ENCODE measurements at places on chromosomes 6 and 20.

GRCh38 chr6:2866171-2866846 lies 24.6 kb upstream of the SERPINB1 start:
- DNase-seq, result no peak

DNA sequence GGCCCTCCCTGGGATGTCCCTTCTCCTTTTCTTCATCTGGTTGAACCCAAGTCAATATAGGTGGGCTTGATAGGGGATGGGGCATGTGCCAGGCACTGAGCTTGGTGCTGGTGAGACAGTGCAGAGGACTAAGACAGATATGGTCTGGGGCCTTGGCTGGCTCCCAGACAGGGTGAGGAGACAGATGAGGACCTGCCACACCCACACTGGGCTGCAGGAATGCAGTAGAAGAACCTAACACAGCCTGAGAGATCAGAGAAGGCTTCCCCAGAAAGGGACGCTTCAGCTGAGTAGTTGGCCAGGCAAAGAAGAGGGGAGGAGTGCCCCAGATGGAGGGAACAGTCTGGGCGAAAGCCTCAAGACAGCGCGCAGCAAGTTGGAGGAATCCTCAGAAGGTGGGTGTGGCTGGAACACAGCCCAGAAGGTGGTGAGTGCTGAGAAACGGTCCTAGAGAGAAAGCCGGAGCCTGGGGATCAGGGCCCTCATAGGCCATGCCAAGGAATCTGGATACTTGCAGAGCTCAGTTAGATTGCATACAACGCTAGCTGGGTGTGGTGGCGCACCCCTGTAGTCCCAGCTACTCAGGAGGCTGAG lies 26.4 kb downstream of the CD40 start:
- DNase-seq, result no peak

GRCh38 chr20:21090111-21090618 lies 16.0 kb downstream of the LINC00237 start:
- no peak for DNase-seq

DNA sequence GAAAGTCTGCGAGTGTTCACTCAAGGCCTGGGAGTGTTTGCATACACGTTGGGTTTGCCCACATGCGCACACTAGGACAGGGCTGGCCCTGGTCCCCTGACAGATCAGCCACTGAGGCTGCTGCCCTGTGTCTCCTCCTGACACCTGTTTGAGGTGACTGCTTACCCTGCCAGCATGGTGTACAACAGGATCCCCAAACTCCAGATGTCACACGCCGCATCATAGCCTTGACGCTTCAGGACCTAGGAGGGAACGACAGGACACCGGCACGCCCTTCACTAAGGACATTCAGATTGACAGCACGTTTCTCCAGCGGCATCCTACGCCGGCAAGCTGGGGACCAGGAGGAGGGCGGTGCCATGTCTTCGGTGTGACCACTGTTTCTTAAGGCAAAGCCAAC lies 37.0 kb upstream of the MPC1 start:
- DNase-seq, result no peak

- no peak for DNase-seq
Measured at GRCh38 chr6:169189182-169189581, 64.5 kb downstream of the THBS2 start.

GRCh38 chr6:129920103-129920798 lies 59.1 kb upstream of the TMEM244 start:
- DNase-seq, result no peak

- peak; percentile 53 for DNase-seq
Measured at GRCh38 chr6:111642463-111643158, 36.9 kb upstream of the TRAF3IP2 start.

DNA sequence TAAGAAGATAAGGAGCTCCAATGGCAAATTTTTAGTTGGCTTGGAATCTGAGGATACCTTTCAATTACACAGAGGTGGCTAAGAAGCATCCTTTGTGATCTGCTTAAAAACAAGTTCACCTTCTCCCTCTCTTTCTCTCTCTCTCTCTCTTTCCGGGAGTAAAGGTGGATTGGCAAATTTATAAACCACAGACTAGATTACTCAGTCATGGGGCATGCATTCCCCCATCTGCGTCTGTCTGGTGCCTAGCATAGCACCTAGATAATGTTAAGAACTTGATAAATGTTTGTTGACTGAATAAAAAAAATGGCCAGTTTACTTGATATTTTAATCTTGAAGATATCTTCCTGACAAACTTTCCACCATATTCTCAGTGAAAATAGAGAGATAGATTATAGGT lies 312.3 kb downstream of the CDC5L start:
- no peak for DNase-seq

GRCh38 chr6:35782424-35782823 lies 1.6 kb downstream of the CLPSL1 start:
- no peak for DNase-seq

DNA sequence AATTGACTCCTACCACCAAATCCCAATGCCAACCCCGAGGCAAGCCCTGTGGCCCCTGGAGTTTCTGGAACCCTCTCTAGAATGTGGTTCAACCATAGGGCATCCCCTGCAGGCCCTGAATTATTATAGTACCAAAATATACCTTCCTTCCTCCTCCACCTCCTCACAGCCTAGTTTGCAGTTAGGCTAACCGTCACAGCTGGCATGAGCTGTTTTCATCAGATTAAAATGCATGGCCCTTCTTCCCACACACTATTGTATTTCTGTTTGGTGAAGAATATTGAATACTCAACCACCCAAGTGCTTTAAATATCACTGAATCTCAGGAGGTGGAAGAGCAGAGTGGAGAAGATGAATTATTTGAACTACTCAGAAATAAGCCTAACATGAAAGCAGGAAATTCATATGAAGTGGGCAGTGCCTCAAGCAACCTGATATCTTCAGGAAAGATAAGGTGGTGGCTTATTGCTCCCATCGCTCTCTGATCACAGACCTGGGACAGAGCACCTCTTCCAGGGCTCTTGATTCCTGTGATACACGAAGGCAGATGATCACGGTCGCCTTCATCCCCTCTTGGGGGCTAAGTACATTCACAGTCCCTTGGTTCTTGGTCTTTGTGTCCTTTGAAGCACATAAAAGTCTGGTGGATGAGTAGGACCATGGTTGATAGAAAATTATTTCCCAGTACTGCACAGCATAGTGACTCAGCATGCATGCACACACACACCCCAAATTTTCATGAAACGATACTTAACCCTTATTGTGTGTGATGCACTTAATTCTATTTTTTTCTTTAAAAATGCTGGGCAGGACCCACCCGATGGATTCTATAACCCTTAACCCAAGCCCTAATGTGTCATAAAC lies 90.9 kb downstream of the PSMG4 start:
- no peak for DNase-seq

DNA sequence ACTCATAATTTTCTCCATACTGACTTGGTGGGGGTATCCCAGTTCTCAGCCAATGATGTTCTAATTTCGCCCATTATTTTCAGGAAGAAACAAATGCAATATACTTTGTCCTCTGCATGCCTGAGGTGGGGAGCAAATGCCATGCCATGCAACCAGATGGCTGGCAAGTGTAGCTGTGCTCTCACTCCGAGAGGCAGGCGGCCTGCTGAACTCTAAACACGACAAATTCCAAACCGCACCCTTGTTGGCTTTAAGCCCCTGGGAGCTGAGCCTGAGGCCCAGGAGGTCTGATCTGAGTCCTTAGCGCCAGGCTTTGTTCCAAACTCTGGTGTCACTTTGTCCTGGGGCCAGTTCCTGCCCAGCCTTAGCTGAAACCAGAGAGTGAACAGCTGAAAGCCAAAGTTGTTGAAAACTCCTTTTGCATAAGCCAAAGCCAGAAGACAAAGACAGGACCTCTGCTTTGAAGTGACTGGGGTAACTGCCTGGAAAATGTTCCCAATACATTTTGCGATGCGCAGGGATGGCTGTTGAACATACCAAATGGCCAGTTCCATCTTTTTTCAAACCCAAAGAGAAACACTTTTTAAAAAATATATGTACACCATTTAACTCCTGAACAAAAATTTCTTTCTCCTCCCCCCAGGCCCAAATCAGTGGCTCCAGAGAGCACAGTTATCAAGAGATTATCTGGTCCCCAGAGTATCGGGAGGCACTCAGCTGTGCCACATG lies 46.2 kb downstream of the TTI1 start:
- no peak for DNase-seq

DNA sequence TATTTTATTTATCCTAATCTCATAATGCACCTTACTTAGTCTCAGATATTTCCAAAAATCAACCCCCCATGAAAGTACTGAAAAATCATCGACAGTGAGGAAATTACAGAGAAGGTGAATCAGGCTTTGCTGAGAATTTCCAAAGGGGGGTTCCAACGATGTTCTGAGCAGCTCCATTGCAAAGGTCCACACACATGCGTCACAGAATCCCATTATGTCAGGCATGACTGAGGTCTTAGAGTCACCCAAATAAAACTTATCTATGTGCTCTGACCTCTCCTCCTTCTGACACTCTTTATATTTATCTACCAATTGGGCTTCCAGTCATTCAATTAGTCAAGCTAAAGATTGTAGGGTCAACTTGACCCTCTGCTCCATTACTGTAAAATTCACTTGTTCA lies 12.7 kb upstream of the LRRN4 start:
- no peak for DNase-seq

GRCh38 chr6:33271117-33271467 lies 584 bp downstream of the VPS52 start:
- DNase-seq, result no peak

- DNase-seq, result no peak
Measured at GRCh38 chr20:32539817-32540675, 45.1 kb downstream of the NOL4L start.

DNA sequence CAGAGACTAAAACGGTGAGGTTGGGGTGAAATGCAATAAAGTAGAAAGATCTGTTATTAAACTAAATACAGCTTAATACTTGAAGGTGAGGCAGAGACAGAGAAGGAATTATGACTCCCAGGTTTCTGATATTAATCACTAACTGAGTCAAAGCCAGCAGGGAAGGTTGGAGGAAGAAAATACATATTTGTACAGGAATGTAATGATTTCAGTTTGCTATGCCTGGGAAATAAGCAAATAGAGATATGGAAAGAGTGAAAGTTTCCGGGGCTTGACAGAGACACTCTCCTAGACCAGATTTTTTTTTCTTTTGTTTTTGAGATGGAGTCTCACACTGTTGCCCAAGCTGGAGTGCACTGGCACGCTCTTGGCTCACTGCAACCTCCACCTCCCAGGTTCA lies 76.8 kb downstream of the PTPRK start:
- DNase-seq, result no peak

GRCh38 chr6:113642714-113643406 lies 214.3 kb upstream of the MARCKS start:
- DNase-seq, result no peak

- no peak for DNase-seq
Measured at GRCh38 chr6:7566617-7567173, 23.3 kb upstream of the SNRNP48 start.

DNA sequence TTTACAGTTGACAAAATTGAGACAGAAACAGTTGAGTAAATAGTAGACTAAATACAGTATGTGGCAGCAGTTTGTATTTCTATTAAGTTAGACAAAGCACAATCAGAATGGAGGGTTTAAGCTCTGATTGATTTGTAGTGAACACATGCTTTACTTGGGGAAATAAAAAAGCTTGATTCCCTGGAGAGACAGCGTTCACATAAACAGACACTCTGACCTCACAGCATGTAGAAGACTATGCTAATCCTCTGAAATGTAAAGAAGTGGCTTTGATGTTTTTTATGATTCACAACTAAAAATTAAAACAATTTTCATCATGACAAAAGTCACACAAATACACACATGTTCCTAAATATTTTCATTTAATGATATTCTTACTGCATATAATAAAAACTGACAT lies 126.9 kb upstream of the FAM83B start:
- peak; percentile 28 for DNase-seq

DNA sequence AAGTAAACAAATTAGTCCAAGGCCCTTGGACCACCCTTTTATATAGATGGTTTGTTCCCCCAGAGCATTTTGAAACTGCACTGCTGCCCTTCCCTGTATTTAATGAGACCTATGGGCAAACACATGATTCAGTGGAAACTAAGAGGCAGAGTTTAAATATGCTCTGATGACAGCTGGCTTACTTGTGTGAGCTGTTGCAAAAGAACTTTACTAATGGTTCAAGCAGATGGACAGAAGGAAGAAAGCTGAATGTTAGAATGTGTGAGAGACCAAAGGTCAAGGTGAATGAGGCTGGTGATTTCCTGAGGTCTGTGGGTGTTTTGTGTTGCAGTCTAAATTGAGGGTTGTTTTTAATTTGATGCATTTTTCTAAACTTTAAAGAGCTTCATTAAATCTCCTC lies 123.0 kb upstream of the CEP162 start:
- no peak for DNase-seq

- DNase-seq, result no peak
Measured at GRCh38 chr6:146550911-146551310, 7.3 kb downstream of the RAB32 start.

DNA sequence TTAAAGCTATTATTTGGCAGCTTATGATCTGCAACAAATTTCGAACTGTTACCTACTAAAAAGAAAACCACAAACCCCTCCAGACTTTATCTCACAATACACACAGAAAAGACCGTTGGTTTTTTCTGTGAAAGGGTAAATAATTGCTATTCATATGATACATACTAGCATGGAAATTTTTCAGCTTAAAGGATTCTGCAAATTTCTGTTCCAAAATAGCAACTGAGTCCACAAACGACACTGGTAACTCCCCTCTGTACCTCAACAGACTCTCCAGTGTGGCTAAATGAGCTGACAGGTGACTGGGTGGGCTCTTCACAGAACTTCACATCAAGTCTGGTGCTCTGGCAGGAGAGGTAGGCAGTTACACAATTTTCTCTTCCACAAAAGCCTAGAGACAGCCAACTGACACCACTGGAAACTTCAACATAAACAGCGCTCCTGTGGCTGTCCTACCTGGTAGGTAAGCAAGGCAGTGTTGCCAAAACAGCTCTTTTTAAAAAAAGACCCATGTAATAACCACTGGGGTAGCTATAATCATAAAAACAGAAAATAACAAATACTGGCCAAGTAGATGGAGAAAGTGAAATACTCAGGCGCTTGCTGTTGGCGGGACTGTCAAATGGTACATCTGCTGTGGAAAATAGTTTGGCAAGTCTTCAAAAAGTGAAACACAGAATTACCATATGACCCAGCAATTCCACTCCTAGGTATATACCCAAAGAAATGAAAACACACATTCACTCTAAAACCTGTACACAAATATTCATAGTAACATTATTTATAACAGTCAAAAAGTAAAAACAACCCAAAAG lies 37.8 kb downstream of the ELOVL5 start:
- no peak for DNase-seq

DNA sequence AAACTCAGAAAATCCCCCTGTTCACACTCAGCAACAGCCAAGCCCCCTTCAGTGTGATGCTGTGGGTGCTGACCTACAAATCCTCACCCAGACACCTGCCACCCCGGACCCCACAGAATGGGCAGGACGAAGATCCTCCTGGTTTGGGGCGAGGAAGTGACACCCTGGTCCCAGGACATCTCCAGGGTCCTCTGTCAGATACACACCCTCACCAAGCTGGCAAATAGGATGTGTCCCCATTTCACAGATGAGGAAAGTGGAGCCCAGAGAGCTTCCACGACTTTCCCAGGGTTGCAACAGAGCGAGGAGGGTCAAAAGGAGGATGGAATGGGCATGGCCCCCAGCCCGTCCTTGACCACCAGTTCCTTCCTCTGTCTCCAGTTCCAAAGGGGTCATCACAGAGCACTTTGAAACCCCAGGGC lies 92.0 kb upstream of the AFDN start:
- no peak for DNase-seq
